Stimulated activated CD8-positive, alpha-beta memory T cell treated with anti-CD3 and anti-CD28 coated beads, Interleukin-15, amount 100 ng/mL, for 48 hours (primary cell): ENCODE measurements at places on chromosomes 2 and 18.

DNA sequence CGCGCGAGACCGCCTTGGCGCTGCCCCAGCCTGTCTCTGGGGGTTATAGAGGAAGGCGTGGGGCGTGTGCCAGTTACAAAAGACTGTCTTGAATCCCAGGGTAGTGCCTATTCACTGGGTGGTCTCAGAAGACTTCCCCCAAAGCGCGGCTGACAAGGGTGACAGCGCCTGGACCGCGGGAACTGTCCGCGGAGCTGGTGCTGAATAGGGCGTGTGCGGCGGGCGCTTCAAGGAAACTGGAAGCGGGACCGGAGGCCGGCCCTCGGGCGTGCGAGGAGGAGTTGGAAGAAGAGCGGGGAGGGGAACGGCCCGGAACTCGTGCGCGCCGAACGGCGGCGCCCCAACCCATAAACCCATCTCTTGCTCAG, 2.3 kb downstream of the EGR4 start:
- DNase-seq = peak; percentile 28

GRCh38 chr18:58966704-58967103, 102.0 kb downstream of the ZNF532 start:
- DNase-seq = no peak

GRCh38 chr2:172655838-172656573, 79.6 kb upstream of the RAPGEF4 start:
- DNase-seq = no peak

GRCh38 chr2:54030396-54030741, 59.6 kb upstream of the PSME4 start:
- DNase-seq = no peak

GRCh38 chr2:39629646-39630045, 36.1 kb upstream of the TMEM178A start:
- no peak for DNase-seq

DNA sequence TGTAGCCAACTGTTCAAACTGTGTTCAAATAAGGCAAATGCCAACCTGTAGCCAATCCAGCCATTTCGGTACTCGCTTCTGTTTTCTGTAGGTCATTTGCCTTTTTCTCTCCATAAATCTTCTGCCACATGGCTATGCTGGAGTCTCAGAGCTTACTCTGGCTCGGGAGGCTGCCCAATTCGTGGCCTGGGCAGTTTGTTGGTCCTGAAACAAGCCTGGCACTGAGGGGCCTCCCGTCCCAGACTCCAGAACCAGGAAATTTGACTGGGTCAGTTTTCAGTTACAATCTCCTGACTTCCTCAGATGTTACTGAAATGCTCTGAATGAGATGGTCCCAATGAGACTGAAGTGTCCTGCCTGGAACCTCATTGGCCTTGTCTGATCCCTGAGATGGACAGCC, 120.8 kb upstream of the NPAS2 start:
- DNase-seq = no peak

DNA sequence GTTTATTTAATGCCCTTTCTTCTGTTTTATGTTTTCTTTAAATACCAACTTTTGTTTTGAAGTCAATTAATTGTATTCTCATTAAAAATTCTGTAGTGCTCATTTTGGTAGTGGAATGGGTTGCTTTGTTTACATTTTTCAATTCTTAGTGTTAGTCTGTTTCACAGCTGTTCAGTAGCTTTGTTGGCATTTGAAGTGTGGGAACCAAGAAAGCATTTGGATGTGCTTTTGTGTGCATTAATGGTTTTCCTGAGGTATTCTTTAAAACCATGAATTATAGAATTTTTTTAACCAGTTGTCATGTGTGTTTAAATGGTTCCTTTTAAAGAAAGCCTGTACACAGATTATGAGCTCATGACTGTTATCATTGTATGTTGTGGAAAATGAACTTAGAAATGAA, 19.7 kb downstream of the MIB1 start:
- DNase-seq = no peak

DNA sequence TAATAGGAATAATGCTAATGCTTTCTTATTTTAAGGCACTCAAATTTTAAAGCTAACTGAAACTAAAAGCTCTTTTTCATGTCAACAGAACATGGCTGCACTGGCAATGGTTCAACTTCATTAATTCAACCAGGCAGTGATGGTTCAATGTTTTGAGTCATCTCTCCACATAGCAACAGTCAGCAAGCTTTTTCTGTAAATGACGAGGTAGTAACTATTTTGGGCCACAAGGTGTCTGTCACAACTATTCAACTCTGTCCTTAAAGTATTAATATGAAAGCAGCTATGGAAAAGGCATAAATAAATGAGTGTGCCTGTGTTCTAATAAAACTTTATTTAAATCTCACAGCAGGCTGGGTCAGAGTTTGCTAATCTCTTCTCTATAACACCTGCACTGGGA, 1425.6 kb upstream of the PIK3C3 start:
- no peak for DNase-seq

DNA sequence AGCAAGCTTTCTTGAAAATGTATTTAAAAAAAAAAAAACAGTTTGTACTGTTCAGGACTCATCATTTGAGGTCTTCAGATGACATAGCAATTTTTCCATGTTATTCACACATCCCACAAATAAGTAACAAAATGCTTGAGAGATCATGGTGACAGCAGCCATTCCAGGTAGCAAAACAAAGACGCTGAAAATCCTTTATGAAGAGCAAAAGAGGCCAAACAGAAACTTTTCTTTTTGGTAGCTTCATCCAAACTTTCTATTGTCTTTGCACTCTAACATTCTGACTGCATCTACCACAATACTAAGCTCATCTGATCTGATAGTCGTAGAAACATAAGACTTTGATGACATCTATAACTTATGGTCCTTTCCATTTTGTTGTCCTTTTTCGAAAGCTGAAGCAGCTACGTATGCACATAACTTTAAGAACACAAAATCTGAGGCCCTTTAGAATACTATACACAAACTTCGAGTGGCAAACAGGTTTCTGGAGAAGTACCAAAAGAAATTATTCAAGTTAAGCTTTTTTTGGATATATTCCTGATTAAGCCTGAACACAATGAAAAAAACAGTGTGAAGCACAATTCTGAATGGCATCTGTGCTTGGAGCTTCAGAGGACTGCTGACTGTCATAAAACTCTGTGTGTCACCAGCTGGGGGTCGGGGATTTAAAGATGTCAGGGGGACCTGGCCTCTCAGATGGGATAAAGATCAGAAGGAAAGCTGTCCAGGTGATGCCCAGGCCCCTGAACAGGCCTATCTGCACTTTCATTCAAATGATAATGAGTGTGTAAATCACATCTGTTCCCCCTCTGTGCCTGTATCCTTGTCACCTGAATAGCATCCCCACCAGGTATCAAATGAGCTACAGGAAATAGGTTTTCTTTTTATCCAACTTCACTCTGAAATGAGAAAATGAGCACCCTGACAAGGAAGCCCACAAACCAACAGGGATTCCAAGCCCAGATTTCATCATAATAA, 75.8 kb downstream of the ZEB2 start:
- no peak for DNase-seq

GRCh38 chr2:23381084-23381483, 3.9 kb upstream of the KLHL29 start:
- no peak for DNase-seq

- no peak for DNase-seq
Observed at GRCh38 chr2:109481196-109481555, 132.6 kb downstream of the SEPTIN10 start.

GRCh38 chr2:144554492-144555210, 34.7 kb upstream of the ZEB2 start:
- DNase-seq = no peak

DNA sequence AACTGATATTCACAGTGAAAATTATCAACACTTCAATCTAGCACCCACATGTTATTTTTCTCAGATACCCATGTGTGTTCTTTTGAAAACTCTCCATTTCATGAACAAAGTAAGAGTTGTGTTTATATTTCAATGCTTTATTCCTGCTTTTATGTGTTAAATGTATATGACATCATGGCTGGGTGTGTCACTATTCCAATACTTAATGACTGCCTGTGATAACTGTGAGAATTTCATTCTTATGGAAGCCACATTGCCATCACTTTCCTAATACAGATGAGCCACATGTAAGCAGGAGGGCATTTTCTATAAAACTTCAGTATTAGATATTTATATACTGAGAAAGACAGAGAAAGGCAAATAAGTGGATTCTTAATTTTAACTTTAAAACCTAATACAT, 100.4 kb upstream of the FIGN start:
- no peak for DNase-seq

DNA sequence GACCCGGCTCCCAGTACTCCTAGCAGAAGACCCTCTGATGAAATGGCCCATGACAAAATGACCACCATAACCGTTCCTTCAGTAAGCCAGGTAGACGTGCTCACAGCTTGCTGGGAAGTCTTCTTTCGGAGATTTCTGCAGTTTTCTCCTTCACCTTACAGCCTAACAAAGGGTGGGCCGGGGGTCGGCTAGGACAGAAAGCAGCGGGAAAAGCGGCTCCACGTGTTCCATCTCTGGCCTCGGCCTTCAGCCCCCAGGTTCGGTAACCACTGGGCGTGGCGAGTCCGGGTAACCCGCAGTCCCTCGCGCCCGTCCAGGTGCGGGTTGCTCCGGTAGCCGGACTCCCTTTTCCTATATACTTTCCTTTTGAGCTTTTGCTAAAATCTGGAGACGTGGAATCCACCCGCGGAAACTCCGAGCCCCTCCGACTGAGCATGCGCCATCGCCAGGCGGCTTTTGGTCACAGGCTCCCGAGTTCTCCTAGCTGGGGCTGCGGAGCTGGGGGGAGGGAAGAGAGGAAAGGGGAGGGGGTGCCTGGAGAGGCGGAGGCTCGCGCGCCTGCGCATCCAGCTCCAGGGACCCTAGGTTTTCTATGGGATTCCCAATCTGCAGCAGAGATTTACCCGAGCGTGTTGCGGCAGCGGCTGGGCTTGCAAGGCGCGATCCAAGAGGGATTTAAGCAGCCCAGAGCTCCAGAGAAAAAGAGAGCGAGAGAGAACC, at the start of gene VSNL1:
Gene VSNL1, plus strand, starts transcription at position 604 of the 720 bp plus-strand sequence. CDS start 51,379 bp downstream, outside the sequence.
- DNase-seq = no peak

- no peak for DNase-seq
Observed at GRCh38 chr2:116879650-116880160, 934.8 kb upstream of the DDX18 start.

- no peak for DNase-seq
Observed at GRCh38 chr2:194907569-194907968, 749.5 kb upstream of the SLC39A10 start.

GRCh38 chr2:230823264-230823964, 41.3 kb upstream of the ITM2C start:
- no peak for DNase-seq

GRCh38 chr2:164429354-164429753, 191.9 kb downstream of the GRB14 start:
- no peak for DNase-seq

DNA sequence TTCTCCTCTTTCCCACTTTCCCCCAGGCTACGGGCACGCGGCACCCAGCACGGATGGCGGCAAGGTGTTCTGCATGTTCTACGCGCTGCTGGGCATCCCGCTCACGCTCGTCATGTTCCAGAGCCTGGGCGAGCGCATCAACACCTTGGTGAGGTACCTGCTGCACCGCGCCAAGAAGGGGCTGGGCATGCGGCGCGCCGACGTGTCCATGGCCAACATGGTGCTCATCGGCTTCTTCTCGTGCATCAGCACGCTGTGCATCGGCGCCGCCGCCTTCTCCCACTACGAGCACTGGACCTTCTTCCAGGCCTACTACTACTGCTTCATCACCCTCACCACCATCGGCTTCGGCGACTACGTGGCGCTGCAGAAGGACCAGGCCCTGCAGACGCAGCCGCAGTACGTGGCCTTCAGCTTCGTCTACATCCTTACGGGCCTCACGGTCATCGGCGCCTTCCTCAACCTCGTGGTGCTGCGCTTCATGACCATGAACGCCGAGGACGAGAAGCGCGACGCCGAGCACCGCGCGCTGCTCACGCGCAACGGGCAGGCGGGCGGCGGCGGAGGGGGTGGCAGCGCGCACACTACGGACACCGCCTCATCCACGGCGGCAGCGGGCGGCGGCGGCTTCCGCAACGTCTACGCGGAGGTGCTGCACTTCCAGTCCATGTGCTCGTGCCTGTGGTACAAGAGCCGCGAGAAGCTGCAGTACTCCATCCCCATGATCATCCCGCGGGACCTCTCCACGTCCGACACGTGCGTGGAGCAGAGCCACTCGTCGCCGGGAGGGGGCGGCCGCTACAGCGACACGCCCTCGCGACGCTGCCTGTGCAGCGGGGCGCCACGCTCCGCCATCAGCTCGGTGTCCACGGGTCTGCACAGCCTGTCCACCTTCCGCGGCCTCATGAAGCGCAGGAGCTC, 35.4 kb downstream of the KCNK3 start:
- no peak for DNase-seq

DNA sequence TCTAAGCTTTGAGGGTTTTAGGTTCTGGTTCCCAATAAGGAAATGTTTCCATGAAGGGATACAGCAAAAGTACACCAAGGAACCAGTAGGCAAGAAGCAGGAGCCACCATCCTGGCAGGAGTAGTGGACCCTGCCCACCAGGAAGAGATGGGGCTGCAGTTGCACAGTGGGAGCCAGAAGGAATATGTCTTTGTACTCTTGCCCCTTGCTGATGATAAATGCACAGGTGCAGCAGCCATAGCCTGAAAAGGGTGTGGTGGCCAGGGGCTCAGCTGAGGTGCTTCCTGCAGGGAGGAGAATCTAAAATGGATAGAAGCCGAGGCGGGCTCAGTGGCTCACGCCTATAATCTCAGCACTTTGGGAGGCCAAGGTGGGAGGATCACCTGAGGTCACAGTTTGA, 27.5 kb downstream of the TMEM127 start:
- DNase-seq = no peak

GRCh38 chr18:24677011-24677410, 216.6 kb downstream of the HRH4 start:
- no peak for DNase-seq

DNA sequence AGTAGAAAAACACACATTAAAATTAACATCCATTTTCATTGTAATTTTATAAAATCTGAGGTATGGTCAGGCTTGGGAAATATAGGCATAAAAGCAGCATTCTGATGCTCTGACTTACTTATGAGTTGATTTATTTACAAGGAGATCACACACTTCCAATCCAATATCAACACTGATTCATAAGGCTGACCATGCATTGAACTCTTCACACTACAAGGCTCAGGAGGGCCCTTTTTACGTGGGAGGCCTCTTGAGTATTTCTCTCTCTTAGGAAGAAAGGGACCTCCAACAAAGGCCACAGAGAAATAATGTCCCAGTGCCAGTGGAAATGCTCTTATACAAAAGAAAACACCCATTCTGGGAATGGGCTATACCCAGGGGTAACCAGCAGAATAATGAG, 222.8 kb downstream of the NAPG start:
- DNase-seq = no peak

DNA sequence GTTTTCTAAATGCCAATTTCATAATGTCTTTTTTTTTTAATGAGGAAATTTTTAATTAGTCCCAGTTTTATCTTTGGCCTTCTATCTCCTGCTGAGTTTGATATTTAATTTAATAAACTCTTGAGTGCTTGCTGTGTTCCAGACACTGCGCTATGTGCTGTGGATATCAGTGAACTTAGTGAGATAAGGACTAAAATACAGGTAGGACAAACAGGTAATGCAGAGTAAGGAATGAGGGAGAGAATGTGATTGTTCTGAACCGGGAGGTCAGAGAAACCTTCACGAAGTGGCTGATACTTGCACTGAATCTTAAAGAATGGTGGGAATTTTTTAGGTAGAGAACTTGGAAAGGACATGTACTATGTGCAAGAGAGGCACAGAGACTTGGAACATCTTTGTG, 28.2 kb downstream of the TTC27 start:
- DNase-seq = no peak
